PC-3 (cell line): ENCODE measurements at places on chromosomes 13 and 19. TPM values are rescaled to one million over a fixed set of nuclear protein-coding genes. Genes with fewer than 3 reads are reported as not detected.

The ENOX1 gene
- 0.81 and 0.95 TPM in 2 replicates for total RNA-seq

The KIR3DL1 gene
- total RNA-seq = not detected in 2 replicates

The KASH5 gene
- not detected in 2 replicates for total RNA-seq

The KLK6 gene
- total RNA-seq = 73.7 and 75.0 TPM in 2 replicates

The ZNF497 gene
- 2.2 and 4.0 TPM in 2 replicates for total RNA-seq

The LSR gene
- 80.3 and 91.0 TPM in 2 replicates for total RNA-seq

The STOML3 gene
- total RNA-seq = not detected in 2 replicates

The ZNF829 gene
- total RNA-seq = not detected in 2 replicates

The YJU2 gene
- total RNA-seq = 33.1 and 45.6 TPM in 2 replicates

The ZNF560 gene
- not detected in 2 replicates for total RNA-seq

The SLC25A42 gene
- total RNA-seq = 8.0 and 8.8 TPM in 2 replicates

The CACNG7 gene
- not detected in 2 replicates for total RNA-seq

The ZNF112 gene
- total RNA-seq = 1.9 and 2.5 TPM in 2 replicates
